ENCODE measurements at places on chromosomes 13 and 19.
A peak's percentile ranks its signal among the peaks of the same experiment; 100 is the strongest.

- peak; percentile 5 for DNase-seq
These were observed 933.1 kb downstream of the DIAPH3 start for GRCh38 chr13:59230484-59231264.

- DNase-seq, result peak; percentile 59
These were observed 1.3 kb downstream of the BICRA start for GRCh38 chr19:47609906-47610894.

GRCh38 chr19:2551172-2551863 lies 75.4 kb downstream of the GADD45B start:
- no peak for DNase-seq

- peak; percentile 58 for DNase-seq
These were observed 550 bp downstream of the ZNF383 start for GRCh38 chr19:37218592-37218935.

DNA sequence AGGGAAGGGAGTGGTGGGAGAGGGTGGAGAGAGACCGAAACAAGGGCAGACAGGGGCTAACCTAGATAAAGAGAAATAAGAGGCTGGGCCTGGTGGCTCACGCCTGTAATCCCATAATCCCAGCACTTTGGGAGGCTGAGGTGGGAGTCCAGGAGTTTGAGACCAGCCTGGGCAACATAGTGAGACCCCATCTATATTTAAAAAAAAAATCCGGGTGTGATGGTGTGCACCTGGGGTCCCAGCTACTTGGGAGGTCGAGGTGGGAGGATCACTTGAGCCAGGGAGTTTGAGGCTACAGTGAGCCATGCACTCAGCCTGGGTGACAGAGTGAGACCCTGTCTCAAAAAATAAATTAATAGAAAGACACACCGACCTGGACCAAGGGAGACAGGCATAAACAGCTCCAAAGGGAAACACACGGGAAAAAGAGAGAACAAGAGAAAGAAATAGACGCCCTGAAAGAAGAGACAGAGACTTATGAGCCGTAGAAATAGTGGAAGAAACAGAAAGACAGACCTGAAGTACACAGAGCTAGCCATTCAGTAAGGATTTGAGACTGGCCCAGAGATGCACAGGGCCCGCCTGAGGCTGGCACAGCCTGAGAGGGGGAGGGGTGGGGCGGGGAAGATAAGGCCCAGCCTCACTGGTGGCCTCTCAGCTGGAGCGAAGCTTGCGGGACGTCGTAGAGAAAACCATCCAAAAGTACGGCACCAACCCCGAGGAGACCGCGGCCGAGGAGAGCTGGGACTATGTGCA lies 2.2 kb downstream of the CD37 start:
- DNase-seq, result no peak

DNA sequence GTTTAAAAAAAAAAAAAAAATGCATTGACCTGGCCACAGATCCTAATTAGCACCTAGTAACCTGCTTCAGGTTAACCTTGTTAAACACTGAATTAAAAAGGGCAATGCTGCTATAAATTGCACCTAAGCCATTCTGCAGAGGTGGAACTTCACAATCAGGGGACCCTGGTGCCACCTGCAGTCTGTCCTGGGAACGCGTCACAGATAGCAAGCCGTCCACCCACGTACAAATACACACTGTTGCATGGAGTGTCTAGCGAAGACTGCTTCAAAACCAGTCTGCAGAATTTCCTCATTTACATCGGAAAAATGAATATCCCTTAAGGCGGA lies 169.3 kb downstream of the COL4A1 start:
- DNase-seq, result no peak

DNA sequence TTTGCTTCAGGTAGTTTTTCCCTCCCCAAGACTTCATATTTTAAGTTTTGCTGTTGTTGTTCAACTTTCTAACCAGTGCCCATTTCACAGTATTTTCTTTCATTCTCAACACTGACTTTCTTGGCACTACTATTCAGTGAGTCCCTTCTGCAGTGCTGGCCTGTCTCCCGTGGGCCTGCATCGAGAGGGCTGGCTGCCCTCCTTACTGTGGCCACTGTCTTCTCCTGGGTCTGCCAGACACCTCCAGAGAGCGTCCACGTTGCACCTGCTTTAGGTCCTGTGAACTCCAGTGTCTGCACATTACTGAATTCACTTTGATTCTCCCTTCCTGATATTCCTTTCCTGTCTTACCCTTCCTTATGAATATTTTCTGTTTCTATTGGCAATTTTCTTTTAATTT lies 27.3 kb downstream of the COL4A1 start:
- DNase-seq, result no peak

GRCh38 chr13:30224732-30225131 lies 82.6 kb downstream of the KATNAL1 start:
- DNase-seq, result peak; percentile 34

- DNase-seq, result no peak
These were observed 2.6 kb downstream of the B3GNT8 start for GRCh38 chr19:41424335-41425173.

- no peak for DNase-seq
These were observed 87.5 kb upstream of the KLF12 start for GRCh38 chr13:74221752-74222151.

- peak; percentile 99 for DNase-seq
These were observed 424 bp downstream of the FIZ1 start for GRCh38 chr19:55598719-55599467.
